Fibroblast of skin of back (primary cell): ENCODE measurements at places on chromosomes 1 and 21.

DNA sequence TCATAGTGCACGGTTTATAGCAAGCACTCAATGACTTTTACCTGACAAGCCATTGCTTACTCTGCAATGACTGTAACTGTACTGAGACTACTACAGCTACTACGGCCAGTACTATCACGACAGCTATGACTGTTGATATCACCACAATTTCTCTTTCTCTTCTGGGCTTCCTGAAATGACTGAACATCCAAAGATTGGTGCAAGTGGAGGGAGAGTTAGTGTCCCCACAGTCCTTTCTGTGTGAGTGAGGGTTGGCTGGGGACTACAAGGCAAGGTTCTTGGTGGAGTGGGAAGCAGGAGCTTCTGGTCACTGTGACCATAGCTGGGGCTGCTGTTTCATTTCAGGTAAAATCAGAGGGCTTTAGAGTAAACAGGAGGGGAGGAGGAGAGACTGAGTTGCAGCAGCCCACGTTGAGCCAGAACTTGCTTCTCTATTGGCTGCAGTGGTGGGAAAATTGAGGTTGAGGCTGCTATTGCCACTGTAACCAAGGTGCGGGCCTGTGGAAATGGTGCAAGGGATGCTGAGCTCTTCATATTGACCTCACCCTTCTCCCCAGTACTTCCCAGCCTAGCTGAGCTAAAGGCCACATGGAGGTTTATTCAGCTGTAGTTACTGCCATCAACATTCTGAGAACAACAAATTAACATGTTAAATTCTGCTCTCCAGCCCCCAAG, 14.1 kb upstream of the IL10 start:
- DNase-seq, result no peak

GRCh38 chr1:78722521-78722920, 72.9 kb downstream of the IFI44 start:
- peak; percentile 75 for DNase-seq

DNA sequence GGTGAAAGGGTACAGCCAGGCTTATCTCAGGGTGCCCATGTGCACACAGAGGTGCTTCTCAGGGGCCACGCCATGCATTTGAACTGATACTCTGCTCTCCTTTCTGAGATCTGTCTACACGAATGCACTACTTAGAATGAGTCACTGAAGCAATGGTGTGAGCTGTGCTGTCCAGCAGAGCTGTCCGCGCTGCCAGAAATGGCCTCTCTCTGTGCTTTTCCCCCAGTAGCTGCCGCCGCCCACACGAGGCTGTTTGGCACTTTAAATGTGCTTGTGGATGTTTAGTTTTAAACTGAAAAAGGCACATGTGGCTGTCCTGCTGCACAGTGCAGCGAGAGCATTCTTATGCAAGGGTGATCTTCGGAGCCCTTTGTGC, 87.1 kb upstream of the COL6A1 start:
- DNase-seq, result no peak

DNA sequence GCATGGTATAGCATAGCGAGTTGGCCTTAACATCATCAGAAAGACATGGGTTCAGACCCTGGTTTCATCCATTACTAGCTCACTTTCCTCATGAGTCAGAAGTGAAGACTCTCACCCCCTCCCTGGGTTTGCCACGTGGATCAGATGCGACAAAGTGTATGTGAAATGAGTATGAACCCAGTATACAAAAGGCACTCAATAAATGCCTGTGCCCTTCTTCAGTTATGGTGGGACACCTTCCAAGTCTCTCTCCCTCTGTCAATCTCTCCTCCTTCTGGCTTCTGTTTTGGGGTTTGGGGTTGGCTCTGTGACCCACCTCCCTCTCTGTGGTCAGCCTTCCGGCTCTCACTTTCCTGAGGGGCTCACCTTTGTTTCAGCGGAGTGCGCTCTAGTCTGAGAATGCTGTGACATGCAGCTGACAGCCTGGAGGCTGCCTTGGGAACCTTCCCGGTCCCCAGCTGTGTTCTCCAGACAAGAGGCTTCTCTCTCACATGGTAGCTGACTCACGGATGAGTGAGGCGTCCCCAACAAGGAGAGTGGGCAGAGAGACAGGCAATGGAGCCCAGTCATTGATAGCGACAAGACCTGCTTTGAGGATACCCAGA, 155.0 kb upstream of the EDN2 start:
- peak; percentile 91 for DNase-seq

DNA sequence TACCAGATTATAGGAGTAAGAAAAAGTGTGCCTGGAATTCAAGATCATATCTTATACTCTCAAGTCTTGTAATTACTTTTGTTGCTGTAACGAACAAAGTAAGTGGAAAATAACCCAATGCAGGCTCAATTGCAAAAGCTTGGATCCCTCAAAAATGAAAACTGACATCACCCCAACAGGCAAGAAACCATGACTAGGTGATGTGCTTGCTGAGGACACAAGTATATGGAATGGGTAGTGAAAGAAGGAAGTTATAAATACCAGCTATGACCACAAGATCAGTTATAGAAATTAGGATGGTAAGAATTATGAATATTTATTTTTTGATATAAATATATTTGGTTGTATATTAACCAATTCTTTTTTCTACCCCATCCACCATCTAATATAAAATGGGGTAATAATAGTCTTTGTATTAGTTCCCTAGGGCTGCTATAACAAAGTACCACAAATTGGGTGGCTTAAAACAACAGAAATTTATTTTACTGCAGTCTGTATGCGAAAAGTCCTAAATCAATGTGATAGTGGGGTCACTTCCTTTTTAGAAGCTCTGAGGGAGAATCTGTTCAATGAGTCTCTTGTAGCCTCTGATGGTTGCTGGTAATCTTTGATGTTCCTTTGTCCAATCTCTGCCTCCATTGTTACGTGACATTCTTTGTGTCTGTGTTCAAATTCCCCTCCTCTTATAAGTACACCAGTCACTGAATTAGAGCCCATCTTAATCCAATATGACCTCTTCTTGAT, 45.0 kb downstream of the DUSP10 start:
- no peak for DNase-seq
